ENCODE measurements at places on chromosomes 3 and 15.

GRCh38 chr15:55515491-55515890, 7.5 kb upstream of the DNAAF4 start:
- no peak for DNase-seq

DNA sequence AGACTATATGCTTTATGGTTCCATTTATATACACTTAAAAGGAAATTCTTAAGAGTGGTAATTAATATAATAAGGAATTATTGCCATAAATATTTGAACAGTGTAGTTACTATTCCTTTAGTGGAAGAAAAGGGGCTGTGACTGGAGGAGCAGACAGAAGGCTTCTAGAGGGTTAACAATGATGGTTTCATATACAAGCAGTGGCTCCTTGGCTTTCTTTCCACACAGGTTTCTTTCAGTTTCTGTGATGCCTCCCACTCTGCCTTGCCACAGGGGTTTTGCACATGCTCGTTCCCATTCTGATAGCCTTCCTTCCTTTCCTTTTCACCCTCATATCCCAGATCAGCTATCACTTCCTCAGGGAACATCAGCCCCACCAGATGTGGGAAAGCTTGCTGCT, 108.8 kb upstream of the LYSMD4 start:
- DNase-seq: no peak

DNA sequence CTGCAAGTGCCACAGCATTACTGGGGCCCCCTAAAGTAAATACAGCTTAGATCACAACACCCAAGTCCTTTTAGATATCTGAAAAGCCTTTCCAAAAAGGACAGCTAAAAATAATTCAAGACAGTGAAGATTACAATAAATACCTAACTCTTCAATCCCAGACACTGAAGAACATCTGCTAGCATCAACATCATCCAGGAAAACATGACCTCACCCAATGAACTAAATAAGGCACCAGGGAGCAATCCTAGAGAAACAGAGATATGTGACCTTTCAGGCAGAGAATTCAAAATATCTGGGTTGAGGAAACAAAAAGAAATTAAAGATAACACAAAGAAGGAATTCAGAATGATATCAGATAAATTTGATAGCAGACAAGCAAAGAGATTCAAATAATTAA, 71.7 kb upstream of the TTC14 start:
- DNase-seq: no peak

DNA sequence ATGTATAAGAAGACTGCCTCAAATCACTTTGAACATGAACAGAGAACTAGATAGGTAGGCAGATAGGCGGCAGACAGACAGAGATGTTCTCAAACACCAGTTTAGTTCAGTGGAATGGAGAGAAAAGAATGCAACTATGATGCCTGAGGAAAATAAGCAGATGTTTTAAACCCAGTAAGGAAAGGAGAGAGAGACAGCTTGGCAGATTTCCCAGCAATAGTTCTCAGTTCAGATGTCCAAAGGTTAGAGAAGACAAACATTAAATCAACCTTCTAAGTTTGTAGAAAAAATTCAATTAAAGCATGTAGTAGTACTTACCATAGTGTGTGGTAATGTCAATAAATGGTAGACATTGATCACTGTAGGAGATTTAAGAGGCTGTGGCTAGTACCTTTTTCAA, 209.6 kb upstream of the PFN2 start:
- no peak for DNase-seq

DNA sequence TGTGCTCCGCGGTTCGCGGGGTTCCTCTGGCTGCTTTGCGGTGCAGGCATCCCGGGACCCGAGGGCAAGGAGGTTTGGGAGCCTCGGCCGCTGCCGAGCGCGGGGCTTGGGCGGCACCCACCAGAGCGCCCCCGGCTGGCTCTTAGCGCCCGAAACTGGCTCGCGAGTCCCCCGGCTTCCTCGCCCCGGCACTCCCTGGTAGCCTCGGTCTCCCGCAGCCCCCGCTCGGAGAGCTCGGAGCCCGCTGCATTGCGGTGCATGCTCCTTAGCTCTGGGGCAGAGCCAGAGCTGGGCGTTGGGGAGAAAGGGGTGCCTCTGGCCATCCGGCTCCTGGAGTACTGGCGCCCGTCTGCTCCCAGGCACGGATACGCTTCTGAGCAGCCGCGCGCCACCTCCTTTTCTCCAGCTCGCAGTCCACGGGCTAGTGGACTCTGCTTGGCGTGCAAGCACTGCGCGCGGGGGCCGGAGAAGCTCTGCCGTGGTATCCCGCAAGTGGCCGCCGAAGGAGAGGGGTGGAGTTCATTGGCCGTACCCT, 753 bp downstream of the EPHB1 start:
- DNase-seq: no peak

GRCh38 chr3:119759962-119760361, 21.9 kb upstream of the NR1I2 start:
- no peak for DNase-seq

DNA sequence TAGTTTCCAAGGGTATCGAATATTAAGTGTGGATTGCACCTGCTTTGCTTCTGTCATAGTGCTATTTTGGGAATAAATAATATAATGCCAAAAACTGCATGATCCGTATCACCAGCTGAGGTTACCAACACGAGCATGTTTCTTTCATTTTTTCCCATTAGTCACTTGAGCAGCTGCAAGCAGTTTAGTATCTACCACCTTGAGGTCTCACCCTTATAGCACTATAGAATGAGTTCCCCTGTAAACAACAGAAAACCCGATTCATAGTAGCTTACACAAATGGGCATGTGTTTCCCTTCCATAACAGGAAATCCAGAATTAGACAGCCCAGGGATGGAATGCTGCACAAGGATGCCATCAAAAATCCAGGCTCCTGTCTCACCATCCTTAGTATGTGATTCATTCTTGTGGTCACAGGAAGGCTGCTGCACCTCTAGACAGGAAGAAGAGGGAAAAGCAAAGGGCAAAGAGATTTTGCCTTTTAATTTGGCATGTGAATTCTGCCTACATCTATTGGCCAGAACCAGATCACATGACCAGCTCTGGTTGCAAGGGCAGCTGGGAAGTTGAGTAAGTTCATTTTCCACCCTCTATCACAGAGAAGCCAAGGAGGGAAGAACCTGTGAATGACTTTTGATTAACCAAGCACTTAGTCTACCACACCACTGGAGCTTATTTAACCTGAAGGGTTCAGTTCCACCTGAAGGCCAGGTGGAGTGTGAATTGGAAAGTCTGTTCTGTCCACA, 91.3 kb upstream of the SLC25A36 start:
- DNase-seq: no peak

- no peak for DNase-seq
Measured at GRCh38 chr3:195893916-195894465, 14.4 kb downstream of the TNK2 start.

DNA sequence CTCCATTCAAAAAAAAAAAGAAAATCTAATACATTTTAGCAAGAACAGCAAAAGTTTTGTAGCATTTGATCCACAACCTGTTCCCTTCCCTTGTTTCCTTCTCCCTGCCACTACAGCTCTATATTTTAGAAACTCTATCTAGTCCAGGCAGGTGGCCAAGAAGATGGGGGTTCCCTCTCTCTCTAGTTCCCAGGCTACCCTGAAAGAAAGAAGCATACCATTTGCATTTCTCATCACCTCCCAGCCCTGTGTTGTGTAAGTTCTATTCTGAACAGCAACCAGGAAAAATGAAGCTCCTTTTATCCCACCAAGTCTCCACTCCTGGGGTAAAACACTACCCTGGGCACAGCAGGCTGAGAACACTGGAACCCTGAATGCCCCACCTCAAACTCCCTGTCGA, 100.0 kb downstream of the PCCB start:
- no peak for DNase-seq
